ENCODE measurements at places on chromosomes 2 and 18. TPM values are rescaled to one million over a fixed set of nuclear protein-coding genes. Genes with fewer than 3 reads are reported as not detected.

The SMCHD1 gene
- 15.2 TPM for total RNA-seq

The STPG4 gene
- total RNA-seq = 0.12 TPM

The PREPL gene
- 24.7 TPM for total RNA-seq

The DUSP19 gene
- total RNA-seq = 0.57 TPM

The TEX51 gene
- total RNA-seq = not detected
